ENCODE measurements at places on chromosomes 5 and 9. TPM values are rescaled to one million over a fixed set of nuclear protein-coding genes. Genes with fewer than 3 reads are reported as not detected.

Gene BSPRY
- not detected for total RNA-seq

Gene MYMK
- total RNA-seq, result not detected

Gene CCL27
- total RNA-seq, result not detected

Gene KIAA0825
- total RNA-seq, result 1.3 TPM
